Fibroblast of skin of right biceps (primary cell): ENCODE measurements at places on chromosomes 4 and X.

DNA sequence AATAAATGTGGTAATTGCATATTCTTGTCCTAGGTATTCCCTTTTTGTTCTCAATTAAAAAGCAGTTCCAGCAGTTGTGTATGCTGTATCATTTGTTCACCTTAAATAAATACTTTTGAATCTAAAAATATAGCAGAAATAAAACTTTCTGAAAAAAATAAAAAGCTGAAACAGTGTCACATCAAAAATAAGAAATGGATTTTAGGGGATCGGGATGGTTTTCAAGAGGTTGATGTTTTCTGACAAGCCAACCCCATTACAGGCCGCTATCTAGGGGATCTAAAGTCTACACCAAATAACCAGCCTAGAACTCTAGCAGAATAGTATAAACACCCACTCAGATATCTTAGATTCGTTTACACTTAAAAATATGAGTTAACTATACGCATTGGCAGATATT, 95.4 kb upstream of the MAML3 start:
- DNase-seq, result no peak

- DNase-seq, result peak; percentile 2
Measured at GRCh38 chr4:48557478-48557877, 67.4 kb downstream of the ZAR1 start.

DNA sequence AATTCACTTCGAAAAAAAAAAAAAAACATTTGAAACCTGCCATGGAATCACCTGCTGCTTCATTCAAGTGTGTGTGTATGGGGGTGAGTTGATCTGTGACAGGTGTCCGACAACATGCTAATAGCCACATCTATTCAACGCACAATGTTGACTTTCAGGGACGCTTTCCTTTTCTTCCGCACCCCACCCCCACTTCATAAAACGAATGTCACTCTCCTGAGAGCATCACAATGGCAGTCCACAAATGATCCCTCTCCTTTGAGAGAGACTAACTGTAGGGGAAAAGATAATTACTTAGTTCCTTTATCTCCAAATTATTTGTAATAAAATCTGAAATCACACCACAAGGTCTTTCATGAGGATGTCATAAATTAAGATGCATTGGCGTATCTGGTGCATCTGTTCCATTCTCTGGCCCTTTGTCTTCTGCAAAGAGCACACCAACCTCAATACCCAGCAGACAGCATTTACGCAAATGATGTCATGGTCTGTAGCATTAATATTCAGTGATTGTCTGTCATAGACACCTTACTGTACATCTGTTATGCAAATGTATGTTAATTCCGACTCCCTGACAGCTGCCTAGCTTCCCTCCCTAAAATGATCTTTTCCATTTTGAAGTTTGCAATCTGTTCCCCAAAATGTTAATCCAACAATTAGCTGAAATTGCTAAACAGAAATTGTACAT, 640.0 kb upstream of the BOD1L1 start:
- DNase-seq, result no peak

- no peak for DNase-seq
Measured at GRCh38 chr4:105135785-105136184, 10.9 kb upstream of the TET2 start.

DNA sequence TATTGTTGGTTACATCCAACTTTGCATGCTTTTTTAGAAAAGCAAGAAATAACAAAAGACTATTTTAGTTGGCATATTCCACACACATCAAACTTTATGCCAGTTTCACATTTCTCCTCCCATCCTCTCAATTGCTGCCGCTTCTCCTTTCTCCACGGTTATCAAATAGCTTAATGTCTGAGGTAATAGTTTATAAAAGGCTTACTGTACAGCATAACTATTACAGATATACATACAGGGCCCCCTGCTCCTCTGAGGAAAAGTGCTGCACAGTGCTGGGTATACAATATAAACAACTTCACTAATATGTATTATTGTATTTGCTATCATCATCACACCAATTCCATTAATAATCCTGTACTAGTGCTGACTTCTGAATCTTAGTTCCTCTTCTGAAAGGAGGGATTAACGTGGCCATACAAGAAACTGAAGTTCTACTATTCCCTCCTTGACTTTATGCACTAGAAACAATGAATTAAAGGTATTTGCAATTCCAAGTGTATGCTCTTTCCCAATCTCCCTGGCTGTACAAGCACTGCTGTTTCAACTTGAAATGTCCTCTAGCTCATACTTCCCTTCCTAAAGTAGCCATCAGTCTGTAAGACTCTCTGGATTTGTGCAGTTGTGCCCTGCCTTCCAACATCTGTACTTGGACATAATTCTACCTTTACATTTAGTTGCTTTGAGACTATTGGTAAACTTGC, 2.5 kb downstream of the CCNI start:
- no peak for DNase-seq

GRCh38 chr4:99722725-99723124, 65.1 kb upstream of the C4orf54 start:
- DNase-seq, result no peak

DNA sequence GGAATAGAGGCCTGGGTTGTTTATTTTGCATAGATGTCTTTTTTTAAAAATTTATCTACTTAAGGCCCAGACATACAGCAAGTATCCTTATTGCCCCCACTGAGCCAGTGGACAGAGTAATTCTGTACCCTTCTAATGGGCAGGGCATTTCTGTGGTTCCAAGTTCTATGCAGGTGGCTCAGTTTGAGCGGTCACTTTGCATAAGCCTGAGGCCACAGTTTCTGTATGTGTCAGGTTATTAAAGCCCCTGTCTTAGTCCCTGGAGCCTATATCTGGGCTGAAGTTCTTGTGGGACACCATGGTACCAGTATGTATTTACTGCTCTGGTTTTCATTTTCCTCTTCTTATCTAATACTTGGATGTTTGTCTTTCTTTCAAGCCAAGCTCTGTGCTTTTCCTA, 168.8 kb downstream of the MID1IP1 start:
- no peak for DNase-seq

- no peak for DNase-seq
Measured at GRCh38 chr4:186659935-186660334, 63.7 kb downstream of the FAT1 start.

DNA sequence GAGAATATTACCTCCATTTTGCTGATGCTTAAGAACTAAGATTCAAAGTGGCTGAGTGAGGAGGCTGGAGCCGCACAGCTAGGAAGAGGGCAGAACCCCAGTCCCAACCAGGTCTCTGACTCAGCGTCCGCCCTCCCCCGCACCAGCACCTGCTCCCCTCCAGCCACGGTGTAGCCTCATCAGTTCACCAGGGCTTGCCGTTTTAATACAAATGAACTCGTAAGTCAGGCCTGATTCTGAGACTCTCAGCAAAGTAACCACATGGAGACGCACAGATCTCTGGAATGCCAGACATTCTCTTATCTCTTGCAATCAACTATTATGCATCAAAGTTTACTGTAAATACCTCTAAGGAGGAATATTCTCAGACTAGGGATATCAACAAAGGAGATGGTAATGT, 52.4 kb downstream of the ENPP6 start:
- peak; percentile 40 for DNase-seq

DNA sequence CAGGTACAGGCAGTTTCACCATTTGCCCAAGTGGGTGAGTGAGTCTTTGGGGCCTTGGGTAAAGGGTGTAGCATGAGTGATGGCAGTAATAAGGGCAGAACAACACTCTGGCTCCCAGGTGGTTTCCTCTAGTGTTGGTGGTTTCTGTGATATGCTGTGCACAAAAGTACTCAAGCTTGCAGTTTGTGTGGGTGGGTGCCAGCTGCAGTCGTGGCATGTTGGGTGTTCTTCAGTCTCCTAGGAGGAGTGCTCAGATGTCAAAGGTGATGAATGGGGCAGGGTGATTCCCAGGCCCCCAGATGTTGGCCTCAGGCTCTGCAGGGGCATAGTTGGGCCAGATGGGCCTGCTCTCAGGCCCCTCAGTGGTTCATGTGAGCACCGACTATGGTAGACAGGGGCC, 166.1 kb upstream of the KLF8 start:
- DNase-seq, result no peak

- peak; percentile 31 for DNase-seq
Measured at GRCh38 chr4:8355864-8356565, 84.5 kb downstream of the ACOX3 start.
